ENCODE measurements at places on chromosomes 6 and 20. TPM values are rescaled to one million over a fixed set of nuclear protein-coding genes. Genes with fewer than 3 reads are reported as not detected.

The SDCBP2 gene
- total RNA-seq = 6.4 TPM

- DNase-seq = peak; percentile 36
These were observed 8.1 kb upstream of the FAM50B start for GRCh38 chr6:3841066-3841454.

GRCh38 chr6:49423817-49424216 is 39.2 kb downstream of the MMUT start:
- DNase-seq = peak; percentile 9

The MLN gene
- total RNA-seq = not detected

The C20orf204 gene
- total RNA-seq = 1.7 TPM

The HSPA1L gene
- total RNA-seq = 0.68 TPM

GRCh38 chr6:16487996-16488674 is 249.7 kb downstream of the GMPR start:
- no peak for DNase-seq

The TRIM15 gene
- not detected for total RNA-seq

The SPTLC3 gene
- total RNA-seq = 11.4 TPM

- no peak for DNase-seq
These were observed 4.5 kb upstream of the FASTKD5 start for GRCh38 chr20:3164043-3164762.

The ME1 gene
- 18.9 TPM for total RNA-seq

The CALHM6 gene
- total RNA-seq = 9.6 TPM

- no peak for DNase-seq
These were observed 11.7 kb upstream of the WTAP start for GRCh38 chr6:159715605-159716004.

DNA sequence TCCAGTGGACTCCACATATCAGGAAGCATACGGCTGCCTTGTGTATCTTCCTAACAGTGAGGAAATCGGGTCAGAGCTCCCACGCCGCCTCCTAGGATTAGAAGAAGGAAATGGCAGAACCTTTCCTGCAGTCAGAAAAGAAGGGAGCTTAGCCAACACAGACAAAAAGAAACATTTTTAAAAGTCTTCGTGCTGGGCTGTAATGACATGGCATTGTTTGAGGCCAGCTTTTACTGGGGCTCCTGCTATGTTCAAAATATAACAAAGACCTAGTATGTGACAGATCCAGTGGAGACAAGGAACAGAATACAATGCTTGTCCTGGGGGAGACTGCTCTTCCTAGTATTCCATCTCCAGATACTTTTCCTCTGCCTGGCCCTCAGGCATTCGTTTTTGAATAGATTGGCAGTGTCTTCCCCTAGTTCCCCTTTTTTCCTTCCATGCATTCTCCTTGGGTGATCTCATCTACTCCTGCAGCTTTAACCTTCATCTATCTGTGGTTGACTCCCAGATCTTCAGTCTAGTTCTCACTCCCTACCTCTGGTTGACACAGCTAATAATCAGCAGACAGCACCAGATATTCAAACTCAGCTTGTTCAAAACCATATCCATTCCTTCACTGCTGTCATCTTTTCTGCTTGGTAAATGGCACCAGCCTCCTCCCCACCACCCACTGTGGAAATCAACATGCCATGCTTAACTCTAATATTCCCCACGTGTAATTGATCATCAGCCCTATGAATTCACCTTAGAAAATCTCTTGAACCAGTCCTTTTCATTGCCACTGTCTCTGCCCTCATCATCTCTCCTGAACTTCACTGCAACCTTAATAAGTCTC is 94.5 kb upstream of the VSTM2L start:
- DNase-seq = no peak

DNA sequence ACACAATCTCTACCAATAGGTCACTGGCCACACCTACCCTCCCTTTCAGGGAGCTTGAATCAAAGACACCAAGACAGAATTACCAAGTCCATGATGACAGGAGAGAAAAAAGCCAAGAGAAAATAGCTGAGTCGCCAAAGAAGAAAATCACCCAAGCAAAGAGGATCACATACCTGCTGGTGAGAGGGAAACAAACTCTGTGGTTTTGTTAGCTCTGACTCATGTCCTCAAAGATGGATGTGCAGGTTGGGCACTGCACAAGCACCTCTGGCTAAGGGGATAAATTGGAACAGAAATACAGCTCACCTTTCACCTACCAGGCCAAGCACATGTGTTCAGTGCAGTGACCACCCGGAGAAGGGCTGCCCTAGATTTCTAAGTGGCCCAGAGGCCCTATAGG is 114.8 kb downstream of the TFAP2A start:
- peak; percentile 35 for DNase-seq

DNA sequence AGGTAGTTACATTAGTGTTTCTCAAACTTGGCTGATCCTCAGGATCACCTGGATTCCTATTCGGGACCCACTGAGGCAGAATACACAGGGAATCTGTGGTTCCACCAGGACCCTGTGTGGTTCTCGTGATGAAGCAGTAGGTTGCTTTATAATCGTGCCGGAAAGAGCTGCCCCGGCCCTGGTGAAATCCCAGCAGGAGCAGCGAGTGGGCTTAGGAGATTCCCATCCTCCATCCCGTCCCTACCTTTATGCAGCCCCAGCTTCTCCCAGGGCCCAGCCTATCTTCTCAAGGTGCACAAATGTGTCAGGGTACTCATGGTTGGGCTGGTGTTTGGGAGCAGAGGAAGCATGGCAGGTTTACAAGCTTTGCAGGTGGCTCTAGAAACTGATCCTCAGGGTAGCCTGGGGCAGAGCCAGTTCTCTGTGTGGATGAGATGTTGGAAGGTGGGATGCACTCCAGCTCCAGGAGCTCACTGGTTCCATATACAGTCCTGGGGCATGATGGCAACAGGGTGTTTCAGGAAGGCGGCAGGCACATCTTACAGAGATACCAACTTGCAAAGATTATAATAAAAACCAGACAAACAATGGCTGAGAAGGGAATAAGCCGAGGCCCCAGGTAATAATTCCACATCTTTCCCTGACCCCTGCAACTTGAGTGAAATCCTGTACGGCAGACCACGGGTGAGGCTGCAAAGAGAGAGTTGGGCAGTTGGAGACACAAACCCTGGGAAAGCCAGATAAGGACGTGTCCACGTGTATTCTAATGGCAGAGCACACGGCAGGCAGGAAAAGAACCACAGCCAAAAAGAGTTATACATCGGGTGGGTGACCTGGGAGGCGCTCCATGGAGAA is 5.9 kb downstream of the SLC22A1 start:
- no peak for DNase-seq

DNA sequence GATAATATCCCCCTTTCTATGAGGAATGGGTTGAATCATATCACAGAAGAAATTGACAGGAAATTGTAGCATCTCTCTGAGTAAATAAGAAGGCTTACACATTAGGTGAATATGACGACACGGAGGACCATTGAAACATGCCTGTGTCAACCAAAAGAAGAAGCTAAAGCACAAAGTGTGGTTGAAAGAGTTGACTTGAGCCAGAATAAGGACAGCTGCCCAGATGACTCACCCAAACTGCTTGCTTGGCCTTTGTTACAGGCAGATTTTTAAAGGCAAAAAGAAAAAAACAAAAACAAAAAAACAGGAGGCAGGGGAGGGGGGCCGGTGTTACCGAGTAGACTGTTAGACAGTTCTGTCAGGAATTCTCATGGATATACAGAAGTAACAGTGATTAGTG is 129.8 kb upstream of the EDN1 start:
- DNase-seq = peak; percentile 60

- DNase-seq = peak; percentile 52
These were observed 12.1 kb downstream of the FOXS1 start for GRCh38 chr20:31833130-31833930.

DNA sequence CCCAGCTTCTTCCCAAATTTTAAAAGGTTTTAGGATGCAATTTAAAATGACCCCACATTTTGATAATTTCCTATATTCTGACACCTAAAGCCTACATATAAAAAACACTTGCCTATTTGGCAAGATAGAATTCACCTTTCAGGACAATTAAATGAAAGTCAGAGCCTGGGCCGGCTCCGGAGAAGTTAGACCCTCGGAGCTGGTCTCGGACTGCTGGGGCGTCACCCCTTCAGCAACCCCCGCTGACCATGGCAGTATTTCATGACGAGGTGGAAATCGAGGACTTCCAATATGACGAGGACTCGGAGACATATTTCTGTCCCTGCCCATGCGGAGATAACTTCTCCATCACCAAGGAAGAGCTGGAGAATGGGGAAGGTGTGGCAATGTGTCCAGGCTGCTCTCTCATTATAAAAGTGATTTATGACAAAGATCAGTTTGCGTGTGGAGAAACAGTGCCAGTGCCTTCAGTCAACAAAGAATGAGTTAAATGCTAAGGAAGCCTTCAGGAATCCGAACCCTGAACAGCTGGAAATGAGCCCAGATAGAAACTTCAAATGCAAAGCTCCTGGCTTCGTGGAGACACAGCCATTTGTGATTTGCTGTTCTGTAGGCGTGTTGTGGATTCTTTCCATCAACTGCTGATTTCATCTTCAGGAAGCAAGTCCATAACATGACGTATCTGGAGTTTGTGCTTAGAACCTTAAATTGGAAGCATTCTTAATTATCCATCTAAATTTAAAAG is 16.0 kb downstream of the TCFL5 start:
- no peak for DNase-seq

DNA sequence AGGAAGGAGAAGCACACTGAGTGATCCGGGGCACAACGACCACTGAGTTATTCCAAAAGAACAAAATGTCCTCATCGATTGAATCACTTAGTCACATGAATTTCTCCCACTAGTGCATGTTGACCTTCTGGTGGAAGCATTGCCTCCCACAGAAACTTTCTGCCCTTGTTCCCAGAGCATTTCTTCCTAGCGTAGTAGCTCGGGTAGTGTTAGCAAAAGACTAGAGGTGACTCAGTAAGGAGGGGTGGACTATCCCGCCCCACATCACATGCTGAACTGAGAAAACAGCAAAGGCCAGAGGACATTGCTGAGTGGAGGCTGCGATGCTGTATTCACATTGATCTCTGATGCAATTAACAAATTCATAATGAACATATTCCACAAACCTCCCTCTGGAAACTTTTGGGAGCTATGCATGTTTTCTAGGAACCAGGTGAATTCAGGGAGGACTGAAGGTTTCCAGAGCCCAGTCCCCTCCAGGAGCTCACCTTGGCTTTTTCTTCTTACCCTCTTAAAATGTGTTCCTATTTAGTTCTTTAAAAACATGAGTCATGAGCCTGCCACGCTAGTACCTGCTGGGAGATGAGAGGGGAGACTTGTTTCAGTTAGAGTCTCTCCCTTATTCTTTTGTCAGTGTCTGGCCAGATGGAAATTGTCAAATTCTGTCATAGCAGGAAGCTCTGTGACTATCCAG is 507.9 kb downstream of the CDH26 start:
- DNase-seq = no peak

DNA sequence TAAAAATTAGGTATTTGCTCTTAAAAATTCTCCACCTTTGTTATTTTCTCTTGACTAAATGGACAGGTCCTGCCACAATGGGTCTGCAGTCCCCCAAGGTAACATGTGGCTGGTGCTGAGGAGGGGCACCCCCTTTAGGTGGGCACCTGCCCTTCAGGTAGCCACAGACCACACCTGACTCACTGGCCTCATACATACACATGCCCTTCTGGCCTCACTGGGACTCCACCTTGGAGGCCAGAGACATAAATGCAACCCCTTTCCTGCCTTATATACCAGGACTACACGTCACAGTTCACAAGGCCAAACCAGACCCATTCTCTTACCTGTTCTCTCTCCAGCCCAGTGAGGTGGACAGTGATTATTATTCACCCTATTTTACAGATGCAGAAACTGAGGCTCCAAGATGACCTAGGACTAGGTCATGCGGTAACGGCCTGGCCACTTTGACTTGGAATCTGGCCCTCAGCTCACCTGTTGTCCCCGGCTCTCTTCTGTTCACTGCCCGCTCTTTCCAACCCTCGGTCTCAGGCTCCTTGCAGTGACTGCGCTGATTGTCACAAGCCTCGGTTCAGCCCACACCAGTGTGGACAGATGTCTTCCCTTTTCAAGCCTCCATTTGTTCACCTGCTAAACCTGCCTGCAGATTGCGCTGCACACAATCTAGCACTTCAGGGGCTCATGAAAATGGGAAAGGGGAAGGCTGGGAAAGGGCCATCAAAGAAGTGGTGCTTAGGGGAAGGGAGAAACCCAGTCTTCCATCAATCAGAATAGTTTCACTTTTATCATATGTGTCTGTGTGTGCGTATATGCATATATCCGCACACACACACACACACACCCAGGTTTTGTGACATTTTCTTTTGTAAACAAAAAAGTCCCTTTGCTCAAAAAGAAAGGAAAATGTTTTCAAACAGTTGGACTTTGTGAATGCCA is 121.7 kb downstream of the BCAS1 start:
- DNase-seq = no peak

DNA sequence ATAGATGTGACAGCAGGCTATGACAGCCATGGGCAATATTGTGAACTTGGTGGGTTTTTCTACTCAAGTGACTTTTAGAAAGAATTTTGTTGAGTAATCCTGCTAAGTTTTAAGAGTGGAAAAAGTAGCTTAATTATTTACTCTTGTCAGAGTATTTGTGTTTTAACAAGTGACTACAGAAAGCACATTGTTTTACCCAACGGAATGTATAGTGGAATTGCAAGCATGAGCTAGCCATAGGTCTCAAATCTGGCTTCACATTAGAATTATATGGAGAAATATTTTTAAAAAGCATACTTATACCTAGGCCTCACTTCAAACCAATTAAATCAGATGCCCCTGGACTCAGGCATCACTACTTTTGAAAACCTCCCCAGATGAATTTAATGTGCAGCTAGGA is 35.5 kb upstream of the GOPC start:
- DNase-seq = no peak

DNA sequence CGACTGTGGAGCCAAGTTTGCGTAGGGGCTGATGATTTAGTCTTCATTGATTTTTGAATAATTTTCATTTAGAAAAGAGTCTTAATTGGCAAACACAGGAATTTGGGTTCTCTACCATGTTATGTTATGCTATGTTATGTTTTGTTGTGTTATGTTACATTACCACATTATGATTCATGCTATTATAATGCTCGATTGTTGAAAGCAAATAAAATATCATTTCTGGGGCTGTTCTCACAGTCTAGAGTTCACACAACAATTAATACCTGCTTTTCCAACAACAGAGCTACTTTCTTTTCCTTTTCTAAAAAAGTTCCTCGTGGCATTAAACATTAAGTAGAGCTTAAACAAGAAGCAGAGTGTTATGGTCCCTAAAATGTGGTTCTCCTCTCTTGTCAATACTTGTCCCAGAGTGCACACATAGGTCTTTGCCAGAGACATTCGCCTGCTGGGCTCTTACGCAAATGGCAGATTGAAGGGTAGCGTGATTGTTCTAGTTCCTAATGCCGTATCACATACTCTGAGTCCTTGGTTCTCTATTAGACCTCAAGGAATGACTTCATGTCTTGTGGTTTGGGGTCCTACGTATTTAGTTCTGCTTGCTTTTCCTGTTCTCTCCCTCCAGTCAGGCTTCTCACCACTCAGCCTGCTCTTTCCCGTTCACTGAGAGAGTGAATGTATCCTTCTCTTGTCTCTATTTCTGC is 370.3 kb downstream of the CD109 start:
- DNase-seq = peak; percentile 10

- no peak for DNase-seq
These were observed 112.2 kb downstream of the SESN1 start for GRCh38 chr6:108982154-108983113.

DNA sequence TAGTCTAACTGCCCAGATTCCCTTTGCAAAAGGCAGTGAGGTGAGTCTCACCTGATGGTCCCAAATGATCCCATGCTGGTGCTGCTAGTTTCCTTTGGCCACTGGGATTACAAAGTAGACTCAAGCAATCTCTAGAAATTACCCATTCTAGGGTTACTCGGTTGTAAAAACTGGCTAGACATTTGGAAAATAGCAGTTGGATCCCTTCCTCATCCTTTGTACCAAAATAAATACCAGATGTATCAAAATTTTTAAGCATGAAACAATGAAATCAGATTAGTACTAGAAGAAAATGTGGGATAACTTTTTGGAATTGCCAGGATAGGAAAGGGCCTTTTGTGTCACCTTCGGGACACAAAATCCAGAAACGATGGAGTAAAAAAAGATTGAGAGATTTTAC is 112.9 kb upstream of the TOP1 start:
- DNase-seq = no peak

Measured in RPMI7951 (cell line).